ENCODE measurements at places on chromosomes 2 and 18.
A peak's percentile ranks its signal among the peaks of the same experiment; 100 is the strongest.

DNA sequence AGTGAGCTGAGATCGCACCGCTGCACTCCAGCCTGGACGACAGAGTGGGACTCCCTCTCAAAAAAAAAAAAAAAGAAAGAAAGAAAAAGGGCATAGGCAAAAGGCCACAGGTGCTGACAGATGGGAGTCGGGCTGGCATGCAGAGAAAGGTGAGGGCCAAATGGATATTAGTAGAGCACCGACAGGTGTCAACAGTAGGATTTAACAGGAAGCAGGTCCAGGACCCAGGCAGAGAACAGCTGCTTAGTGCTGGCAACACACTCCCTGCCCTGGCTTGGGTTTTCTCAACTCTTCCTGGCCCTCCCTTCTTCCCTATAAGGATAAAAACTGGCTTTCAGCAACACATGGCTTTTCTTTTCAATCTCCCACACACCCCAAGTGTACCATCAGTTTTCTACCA is 84.9 kb downstream of the MRO start:
- no peak for DNase-seq

GRCh38 chr2:237254911-237255578 is 158.9 kb downstream of the COL6A3 start:
- DNase-seq: no peak

GRCh38 chr2:47719099-47719498 is 63.8 kb upstream of the MSH6 start:
- no peak for DNase-seq

DNA sequence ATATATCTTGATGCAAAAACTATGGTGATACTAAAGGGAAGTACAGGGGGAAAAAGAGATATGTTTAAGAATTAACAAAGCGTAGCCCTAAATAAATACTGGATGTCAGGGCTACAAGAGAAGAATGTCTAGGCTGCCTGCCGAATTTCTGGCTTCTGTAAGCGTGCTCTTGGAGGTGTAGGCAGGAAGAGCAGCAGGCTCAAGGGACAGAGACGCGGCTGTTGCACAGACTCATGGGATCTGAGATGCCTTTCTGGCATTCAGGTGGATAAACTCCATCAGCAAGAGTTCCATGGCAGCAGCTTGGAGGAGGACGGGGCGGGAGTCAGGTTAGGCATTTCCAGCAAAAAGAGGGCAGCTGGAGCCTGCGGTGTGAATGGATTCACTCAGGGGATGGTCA is 123.2 kb upstream of the TWIST2 start:
- DNase-seq: no peak

DNA sequence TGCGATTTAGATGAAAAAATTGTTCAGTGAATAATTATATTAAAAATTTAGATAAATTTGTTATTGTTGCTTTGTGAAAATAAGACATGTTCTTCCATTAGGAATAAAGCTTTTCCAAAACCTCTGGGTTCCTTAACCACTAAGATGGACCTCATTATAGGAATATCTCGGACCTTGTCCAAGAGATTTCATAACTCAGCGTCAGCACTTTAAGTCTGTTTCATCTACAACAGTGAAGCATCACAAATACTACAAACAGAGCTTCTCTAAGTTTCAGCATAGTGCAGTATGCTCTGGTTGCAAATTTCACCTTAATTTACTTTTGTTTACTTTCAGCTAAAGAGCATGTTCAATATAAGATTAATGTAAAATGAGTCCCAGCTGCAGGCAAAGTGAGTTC is 150.3 kb downstream of the UBE2E3 start:
- DNase-seq: no peak

DNA sequence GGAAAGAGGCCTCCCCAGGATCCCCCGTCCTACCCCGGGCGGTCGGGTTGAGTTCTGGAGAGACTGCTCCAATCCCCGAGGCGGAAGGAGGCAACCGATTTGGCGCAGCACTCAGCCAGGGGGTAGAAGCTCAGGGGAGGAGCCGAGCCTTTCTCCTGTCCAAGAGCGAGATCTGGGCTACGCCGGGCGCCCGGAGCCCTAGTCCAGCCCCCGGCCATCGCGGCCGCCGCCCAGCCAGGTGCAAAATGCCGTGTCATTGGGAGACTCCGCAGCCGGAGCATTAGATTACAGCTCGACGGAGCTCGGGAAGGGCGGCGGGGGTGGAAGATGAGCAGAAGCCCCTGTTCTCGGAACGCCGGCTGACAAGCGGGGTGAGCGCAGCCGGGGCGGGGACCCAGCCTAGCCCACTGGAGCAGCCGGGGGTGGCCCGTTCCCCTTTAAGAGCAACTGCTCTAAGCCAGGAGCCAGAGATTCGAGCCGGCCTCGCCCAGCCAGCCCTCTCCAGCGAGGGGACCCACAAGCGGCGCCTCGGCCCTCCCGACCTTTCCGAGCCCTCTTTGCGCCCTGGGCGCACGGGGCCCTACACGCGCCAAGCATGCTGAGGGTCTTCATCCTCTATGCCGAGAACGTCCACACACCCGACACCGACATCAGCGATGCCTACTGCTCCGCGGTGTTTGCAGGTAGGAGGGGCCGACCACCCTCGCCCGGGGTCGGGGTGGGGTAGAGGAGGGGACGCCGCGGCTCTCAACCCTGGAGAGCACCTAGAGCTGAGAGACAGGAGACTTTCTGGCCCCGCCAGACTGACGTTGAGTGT is at the start of gene DYSF:
DYSF (plus strand) TSS at position 158 of the 817 bp plus-strand sequence.
- DNase-seq: no peak

- no peak for DNase-seq
Observed at GRCh38 chr18:58077329-58077728, 33.3 kb downstream of the NEDD4L start.

- DNase-seq: no peak
Observed at GRCh38 chr2:189234991-189235390, 55.4 kb upstream of the COL5A2 start.

DNA sequence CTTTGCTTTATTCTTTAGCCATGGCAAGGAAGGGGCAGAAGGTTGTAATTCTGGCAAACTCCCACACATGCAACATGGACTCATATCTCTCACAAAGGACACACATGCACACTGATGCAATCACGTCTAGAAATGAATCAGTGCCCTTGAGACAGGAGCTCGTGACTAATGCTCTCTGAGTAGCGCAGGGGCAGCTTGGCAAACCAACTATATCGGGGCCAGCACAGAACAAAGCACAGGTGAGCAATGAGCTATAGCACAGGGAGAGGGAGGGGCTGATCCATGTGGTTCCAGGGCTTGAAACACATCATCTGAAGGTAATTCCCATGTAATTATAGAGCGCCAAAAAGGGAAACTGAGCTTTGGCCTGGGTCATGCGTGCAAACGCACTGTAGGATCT is 165.2 kb upstream of the KLF7 start:
- DNase-seq: no peak

DNA sequence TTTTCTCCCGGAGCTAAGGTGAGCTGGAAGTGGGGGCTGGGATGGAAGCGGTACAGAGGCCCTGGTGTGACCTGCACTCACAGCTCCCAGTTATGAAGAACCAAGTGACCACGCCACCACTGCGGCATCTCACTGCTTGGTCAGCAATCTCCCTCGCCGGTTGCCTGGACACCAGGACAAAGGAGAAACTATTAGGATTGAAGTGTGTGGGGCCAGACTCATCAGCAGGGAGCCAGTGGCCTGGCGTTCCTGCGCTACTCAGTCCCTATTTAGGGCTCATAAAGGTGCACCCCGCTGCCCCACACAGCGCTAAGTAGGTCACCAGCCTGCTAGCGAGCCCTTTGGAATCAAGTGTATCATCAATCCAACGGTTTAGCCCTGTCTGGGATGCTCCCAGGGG is 82.9 kb downstream of the ZCCHC2 start:
- DNase-seq: no peak

GRCh38 chr2:21270708-21271122 is 146.9 kb downstream of the TDRD15 start:
- peak; percentile 38 for DNase-seq

DNA sequence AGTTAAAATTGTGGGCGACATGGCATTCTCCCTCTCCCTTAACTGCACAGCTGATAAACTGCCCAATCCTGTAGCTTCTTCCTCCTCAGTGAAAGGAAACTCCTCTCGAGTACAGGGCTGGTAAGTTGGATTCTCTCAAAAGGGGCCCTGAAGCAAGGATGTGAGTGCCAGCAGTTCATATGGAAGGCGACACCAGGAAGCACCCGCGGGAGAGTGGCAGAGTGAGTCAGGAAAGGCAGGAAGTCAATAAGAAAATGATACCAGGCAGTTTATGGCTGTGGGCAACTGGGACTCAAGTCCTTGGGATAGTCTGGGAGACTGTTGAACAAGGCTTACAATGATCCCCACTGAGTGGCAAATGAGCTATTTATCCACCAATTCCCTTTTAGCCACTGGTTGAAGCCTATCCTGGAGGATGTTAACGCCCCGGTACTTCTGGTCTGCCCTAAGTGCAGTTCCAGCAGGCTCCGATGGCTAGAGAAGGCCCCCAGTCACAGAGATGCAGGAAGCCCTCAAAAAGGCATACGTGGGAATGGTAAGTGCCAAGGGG is 34.8 kb downstream of the ABHD3 start:
- peak; percentile 58 for DNase-seq

DNA sequence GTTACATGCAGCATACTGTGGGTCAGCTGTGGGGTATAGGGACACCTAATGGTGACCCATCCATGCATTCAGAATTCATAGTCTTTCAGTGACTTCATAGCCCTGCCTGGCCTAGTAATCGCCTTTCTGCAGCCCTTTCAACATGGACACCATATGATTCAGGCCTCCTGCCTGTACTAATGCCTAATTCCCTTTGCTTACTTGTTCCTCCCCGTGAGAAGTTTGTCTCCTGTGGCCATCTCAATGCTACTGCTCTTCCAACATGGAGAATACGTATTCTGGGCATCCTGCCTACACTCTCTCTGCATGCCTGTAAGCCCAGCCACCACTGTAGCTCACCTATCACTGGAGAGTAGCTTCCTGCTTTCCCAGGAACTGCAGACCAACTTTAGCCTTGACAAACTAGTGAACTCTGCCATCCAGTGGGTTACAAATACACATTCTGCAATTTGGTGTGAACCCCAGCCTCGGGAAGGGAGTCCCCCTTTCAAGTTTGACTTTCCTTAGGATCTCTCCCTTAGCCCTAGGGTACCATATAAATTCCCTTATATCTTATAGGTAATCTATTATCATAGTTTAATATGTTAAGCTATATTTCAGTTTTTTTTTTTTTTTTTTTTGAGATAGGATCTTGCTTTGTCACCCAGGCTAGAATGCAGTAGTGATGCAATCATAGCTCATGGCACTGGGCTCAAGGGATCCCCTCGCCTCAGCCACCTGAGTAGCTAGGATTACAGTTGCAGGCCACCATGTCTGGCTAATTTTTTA is 22.3 kb downstream of the M1AP start:
- no peak for DNase-seq

DNA sequence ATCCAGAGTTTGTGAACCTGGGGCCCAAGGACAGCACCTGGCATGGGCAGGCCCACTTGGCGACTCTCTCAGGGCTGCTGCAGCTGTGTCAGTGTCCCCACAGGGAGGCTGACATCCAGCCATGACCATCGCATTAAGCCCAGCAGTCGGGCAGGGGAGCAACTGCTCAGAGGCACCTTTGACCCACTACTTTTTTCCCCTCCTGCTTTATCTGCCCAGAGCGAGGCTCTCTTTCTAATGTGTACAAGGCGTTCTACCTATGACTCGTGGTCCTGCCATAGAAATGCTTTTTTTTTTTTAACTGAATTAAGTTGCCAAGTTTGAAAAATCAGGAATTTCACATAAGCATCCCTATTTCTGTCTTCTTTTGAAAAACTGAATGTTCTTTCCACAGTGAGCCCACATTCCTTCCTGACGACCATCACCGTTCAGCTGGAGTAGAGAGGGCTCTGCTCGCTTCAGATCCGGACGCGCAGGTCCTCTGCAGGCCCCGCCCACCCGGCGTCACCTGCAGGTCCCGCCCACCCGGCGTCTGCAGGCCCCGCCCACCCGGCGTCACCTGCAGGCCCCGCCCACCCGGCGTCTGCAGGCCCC is 403 bp upstream of the CLUL1 start:
- DNase-seq: peak; percentile 72

DNA sequence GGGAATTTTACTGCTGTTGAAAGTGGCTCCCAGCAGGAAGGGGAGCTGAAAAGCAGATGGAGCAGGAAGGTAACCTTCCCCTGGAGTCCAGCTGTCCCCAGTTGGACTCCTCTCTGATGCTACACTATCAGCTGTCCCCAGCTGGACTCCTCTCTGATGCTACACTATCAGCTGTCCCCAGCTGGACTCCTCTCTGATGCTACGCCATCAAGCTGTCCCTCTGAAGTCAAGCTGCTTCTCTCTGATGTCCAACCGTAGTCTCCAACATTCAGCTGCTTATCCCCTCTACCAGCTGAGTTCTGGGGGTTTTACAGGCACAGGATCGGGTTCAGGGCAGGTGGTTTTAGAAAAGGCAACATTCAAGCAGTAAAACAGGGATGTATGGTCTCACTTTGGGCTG is 19.8 kb upstream of the SUCLG1 start:
- DNase-seq: no peak

DNA sequence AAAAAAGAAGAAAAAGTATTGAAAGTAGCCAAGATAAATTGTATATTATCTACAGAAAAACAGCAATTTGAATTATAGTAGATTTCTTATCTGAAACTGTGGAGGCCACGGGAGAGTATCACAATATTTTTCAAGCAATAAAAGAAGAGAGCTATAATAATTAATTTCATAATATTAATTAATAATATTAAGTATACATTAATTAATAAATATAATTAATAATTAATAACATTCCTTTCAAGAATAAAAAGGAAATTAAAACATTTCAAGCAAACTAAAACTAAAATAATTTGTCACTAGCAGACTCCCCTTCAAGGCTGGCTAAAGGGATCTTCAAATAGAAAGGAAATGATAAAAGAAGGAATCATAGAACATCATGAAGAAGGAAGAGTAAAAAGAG is 372.7 kb upstream of the KYNU start:
- no peak for DNase-seq

- no peak for DNase-seq
Observed at GRCh38 chr2:223365158-223365679, 236.9 kb downstream of the SCG2 start.

DNA sequence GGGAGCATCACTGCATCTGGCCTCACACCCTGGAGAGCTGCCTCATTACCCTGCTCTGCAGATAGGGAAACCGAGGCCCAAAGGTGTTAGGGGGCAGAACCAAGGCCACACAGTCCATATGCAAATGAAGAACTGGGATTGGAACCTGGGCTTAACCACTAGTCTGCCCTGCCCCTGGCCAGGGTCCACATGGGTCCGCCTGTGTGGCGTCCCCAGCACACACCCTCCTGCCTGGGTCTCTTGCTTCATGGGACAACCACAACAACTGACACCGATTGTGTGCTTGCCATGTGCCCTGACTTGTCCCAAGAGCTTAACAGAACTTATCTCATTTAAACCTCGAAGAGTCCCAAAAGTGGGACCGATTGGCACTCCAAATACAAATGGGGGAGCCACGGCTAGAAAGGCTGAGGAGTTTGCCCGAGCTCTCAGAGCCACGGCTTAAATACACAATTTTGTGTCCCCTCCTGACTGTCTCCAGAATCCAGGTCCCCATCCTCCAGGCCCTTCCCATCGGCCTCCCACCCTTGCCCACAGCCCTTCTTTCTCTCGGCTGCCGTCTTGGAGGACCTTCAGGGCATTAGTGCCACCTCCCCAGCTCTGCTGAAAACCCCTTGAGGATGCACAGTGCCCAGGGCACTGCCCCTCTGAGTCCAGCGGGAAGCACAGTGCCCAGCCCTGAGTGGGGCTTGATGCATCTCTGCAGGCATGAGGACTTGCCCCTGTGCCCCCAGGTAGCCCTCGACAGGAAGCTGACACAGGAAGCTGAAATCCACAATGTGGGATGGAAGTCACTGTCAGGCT is 5.8 kb upstream of the DUSP2 start:
- DNase-seq: no peak

- no peak for DNase-seq
Observed at GRCh38 chr18:7614042-7614441, 46.9 kb downstream of the PTPRM start.

Data from colonic mucosa (tissue), 4 donors.